Activated CD4-positive, alpha-beta T cell treated with anti-CD3 and anti-CD28 coated beads for 1 hour (primary cell): ENCODE measurements at places on chromosomes 4 and X.
A peak's percentile ranks its signal among the peaks of the same experiment; 100 is the strongest.

DNA sequence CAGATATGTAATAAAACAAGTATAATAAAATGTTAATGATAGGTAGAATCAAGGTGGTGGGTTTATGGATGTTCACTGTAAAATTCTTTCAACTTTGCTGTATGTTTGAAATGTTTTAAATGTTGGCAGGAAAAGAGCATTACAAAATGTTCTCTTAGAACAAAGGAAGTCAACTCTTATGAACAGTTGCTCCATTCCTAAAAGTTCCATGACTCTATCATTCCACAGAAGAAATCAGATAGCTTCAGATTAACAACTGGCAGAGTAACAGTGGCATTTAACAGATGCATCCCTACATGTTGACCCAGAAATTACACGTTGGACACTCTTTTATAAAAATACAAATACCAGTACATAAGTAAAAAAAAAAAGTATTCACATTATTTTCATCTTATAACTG lies 2023.7 kb downstream of the ARAP2 start:
- no peak for DNase-seq

- DNase-seq: no peak
These were observed 63.4 kb downstream of the NFKB1 start for GRCh38 chr4:102564399-102565059.

GRCh38 chrX:6941041-6941440 lies 206.5 kb upstream of the STS start:
- DNase-seq: no peak

- DNase-seq: no peak
These were observed 8.2 kb upstream of the TRAM1L1 start for GRCh38 chr4:117093571-117093970.

DNA sequence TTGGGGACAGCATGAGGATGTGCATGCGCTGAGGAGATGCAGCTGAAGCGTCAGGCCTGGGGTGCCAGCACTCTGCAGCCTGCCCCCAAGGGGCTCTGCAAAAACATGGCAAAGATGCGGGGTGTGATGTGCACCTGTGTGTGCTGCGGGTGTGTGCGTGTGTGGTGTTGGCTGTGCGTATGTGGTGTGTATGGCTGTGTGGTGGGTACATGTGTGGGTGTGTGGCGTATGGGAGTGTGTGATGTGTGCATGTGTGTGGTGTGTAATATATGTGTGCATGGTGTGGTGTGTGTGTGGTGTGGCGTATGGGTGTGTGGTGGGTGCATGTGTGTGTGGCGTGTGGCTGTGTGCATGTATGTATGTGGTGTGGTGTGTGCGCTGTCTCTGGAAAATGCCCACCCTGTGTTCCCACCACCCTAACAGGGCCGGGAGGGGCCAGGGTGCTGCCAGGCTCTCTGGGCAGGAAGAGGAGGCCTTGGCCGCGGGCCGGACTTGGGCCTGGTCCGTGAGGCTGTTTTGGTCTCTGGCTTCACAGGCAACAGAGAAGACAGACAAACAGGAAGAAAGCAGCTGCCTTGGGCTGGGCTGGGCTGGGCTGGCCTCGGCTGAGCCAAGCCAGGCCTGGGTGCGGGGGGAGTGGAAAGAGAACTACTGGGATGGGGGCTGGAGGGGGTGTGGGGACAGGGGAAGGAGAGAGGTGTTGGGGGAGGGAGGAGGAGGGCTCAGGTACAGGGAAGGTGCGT lies 1.1 kb upstream of the AVPR2 start:
- no peak for DNase-seq

DNA sequence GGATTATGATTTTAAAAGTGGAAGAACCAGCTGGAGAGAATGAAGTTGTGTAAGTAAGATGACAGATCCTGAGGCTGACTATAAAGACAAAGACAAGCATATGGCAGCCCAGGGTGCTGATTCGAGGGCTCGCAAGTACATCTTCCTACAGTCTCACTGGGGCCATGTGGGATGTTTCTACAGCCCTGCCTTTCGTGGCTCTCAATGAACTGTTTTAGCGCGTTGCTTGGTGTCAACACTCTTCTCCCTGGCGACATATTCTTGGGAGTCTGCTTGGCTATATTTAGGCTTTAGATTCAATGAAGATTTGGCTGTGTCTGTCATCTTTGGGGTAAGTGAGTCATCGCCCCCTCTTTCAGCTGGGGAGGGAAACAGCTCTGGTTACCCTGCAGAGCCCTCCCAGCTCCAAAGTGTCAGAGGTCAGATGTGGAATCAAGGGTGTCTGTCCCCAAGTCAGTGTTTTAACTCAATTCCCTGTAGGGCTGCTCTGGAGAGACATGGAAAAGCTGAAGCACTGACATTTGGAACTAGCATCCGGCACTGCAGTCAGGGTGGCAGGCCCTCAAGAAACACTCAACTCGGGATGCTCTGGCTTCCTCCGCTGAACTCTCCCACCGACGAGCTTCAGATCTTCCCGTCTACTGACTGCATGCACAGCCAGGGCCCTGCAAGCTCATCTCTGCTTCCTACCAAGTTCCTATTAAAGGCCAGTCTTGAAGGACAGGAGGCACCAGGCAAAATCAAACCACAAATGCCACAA lies 65.7 kb downstream of the GATB start:
- DNase-seq: no peak

- no peak for DNase-seq
These were observed 66.8 kb downstream of the SOWAHB start for GRCh38 chr4:76830964-76831703.

- no peak for DNase-seq
These were observed 110.7 kb downstream of the ZNF827 start for GRCh38 chr4:145827885-145828284.

- DNase-seq: no peak
These were observed 4.2 kb upstream of the ABCG2 start for GRCh38 chr4:88162626-88163025.

- no peak for DNase-seq
These were observed 4.4 kb downstream of the OTUD6A start for GRCh38 chrX:70066646-70067045.

- no peak for DNase-seq
These were observed 72.4 kb upstream of the TLR2 start for GRCh38 chr4:153611679-153612078.

DNA sequence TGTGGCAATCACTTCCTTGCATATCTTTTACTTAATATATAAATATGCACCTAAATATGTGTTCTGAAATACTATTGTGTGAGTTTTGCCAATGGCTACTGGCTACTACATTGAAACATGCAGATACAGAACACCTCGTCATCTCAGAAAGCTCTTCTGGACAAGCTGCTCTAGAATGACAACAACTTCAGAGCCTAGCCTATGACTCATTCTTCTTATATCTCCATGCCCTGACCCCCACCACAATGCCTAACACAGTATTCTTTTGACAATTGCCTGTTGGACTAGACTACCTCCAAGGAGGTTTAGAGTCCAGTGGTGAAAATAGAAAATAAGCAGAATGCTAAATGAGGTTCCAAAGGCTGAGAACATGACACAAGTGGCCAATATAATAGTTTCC lies 17.6 kb upstream of the DMP1 start:
- DNase-seq: no peak

DNA sequence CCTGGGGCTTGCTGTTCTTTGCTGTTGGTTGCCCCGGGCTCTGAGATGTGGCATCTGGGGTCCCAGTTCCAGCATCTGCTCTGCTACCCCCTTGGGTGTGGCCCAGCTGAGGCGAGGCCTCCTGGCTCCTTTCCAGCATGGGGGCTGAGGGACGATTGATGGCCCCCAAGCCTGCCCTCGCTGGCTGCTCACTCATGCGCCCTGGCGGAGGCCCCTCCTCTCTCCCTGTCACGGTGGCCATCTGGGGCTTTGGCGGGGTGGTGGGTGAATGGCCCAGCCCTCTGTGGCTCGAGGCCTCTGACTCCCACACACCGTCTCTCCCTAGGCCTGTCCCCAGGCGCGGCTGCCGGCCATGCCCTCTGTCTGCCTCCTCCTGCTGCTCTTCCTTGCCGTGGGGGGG lies 1.8 kb downstream of the PLXNA3 start:
- no peak for DNase-seq

DNA sequence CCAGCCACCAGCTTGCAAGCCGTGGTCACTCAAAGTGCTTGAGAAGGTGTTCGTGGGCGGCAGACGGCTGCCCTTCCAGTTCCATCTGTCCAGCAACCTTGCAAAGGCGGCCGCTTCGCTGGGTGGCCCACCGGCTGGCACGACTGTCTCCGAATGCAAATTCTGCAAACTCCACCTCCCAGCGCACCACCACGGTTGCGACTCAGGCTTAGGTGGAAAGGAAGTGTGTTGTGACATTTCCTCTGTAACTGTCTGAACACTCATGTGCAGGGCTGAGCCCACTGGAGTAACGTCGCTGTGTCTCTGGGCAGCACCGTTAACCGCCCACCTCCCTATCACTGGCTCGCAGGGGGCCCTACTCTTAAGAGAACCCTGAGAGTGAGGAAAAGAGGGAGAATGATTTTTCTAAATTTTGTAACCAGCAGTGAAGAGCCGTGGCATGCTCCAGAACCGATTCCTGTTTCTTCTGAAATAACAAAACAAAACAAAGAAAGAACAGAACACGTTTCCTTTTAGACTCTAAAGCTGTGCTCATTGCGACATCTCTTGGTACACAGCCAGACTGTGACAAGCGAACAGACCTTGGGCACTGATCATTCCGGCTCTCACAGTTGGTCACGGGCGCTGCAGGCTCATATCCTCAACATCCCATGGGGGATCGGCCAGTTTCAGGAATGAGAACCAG lies at the start of gene P2RY8:
Gene P2RY8, minus strand, starts transcription at position 155 of the 685 bp plus-strand sequence. CDS start 70,627 bp downstream, outside the sequence.
- peak; percentile 60 for DNase-seq

DNA sequence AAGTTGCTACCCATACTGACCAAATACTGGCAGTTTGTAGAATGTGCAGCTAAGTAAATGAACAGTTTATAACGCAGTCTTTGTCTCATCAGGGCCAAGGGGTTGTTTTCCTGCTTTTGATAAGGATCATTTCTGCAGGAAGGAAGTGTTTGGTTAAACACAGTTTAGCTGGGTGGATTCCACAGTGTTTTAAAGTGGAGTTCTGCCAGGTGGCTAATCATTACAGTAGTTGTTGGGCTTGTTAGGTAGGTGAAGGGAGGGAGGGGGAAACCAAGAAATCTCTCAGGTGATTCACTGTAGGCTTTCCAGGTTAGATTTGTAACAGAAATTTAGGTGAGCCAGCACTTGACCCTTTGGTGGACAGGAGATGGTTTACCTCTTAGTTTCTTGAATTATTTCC lies 58.1 kb downstream of the FNIP2 start:
- DNase-seq: no peak

DNA sequence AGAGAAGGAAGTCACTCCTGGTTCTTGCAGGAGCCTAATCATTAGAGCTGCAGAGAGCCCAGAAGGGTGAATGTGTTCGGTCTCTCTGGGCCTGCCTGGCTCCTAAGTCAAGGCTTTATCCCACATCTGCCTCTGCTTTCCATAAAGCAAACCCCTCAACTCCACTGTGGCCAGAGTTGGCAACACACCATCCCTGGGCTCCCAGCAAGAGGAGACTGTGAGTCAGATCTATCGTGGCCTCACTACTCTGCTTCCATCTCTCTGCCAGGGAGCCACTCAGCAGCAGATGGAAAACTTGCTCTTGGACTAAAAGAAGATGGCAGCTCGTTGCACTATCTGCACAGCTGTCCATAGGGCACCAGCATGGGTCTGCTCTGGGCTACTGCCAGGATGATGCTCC lies 348.2 kb downstream of the FBXW7 start:
- DNase-seq: no peak

GRCh38 chr4:25749150-25749794 lies 93.6 kb downstream of the SLC34A2 start:
- DNase-seq: no peak

DNA sequence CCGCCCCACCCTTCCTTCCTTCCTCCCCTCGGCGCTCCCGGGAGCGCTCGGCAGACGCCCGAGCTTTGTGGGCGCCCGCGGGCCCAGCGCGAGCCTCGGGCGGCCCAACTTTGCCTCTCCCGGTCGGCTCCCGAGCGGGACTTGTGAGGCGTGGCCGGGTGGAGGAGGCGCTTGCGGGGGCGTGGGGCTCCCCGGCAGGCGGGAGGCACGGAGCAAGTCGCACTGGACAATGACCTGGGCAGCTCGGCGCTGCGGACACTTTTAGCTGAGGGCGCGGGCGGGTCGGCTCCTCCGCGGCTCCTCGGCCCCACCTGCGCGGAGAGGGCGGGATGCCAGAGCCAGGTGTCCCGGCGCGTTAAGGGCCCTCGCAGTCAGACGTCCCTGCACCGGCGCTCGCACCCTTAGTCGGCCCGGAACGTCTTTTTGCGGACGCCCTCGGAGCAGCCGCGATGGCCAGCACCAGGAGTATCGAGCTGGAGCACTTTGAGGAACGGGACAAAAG lies 385 bp downstream of the DCLK2 start:
- DNase-seq: no peak

DNA sequence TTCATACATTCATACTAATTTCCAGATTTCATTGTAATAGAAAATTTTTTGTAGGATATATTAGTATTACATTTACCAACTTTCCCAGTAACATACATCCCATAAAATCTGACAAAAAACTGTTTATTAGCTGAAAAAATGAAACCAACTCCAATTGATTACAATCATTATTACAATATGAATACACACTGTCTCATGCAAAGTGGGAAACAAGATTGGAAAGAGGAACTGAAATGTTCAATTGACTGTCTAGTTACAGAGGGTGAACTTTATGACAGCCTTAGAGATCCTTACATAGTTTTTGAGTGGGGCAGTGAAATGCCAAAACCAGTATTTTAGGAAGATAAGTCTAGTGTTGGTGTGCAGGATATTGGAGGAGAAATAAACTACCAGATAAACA lies 2.3 kb upstream of the AMBN start:
- no peak for DNase-seq

DNA sequence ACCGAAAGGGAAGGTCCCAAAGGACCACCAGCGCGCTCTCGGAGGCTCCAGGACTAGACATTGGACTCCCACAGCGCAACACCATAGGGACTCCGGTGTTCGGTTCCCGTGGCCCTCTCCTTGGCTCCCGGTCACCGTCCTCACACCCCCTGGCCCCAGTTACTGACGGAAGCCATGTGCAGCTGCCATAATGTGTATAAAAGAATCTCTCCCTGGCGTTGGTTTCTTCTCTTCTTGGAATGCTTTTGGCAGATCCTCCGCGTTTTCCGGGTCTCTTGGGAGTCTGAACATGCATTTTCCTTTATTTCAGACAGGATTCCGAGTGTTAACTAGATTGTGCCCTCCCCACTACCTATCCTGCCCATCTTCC lies 69.8 kb downstream of the FBXO8 start:
- DNase-seq: no peak
